ENCODE measurements at places on chromosomes 11 and 22.

- DNase-seq: no peak
Observed at GRCh38 chr11:130760515-130761125, 155.7 kb downstream of the SNX19 start.

GRCh38 chr22:46810856-46811786 is 48.7 kb downstream of the TBC1D22A start:
- no peak for DNase-seq

- DNase-seq: no peak
Observed at GRCh38 chr11:68200639-68201038, 12.5 kb downstream of the KMT5B start.

GRCh38 chr11:12789596-12790215 is 115.5 kb downstream of the TEAD1 start:
- DNase-seq: no peak

DNA sequence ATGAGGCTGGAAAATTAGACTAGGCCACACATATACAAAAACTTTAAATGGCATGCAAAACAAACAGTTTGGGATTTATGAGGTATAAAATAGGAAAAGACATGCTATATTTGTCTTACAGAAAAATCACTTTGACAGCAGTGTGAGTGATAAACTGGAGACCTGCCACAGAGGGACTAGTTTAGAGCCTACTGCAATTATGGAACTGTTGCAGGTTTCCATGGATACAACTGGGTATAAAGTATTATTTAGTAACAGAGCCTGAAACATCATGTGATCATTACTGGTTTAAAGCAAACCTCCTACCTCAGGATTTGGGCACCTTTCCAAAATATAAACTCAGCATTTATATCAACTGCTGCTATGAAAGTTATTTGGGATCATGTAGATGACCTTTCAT is 1032.5 kb downstream of the DLG2 start:
- DNase-seq: no peak

DNA sequence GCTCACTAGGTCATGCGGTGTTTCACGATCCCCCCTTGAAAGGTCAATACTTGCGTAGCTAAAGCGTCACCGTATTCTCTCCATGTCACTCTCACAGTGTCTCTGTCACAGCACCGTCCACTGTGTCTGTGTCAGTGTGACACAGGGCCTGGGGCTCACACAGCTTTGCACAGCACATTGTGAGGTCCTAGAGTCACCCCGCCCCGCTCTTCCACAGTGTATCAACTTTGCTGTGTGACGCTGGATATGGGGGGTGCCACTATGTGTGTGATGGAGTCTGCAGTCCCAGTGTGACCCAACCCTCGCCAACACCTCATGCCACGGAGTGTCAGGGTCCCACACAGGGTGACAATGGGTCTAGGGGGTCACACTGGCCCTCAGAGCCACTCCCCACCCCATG is 583 bp downstream of the P4HA3 start:
- DNase-seq: no peak

GRCh38 chr11:122398167-122398566 is 257.4 kb upstream of the UBASH3B start:
- DNase-seq: no peak

GRCh38 chr11:44277196-44278090 is 32.5 kb downstream of the ALX4 start:
- no peak for DNase-seq

DNA sequence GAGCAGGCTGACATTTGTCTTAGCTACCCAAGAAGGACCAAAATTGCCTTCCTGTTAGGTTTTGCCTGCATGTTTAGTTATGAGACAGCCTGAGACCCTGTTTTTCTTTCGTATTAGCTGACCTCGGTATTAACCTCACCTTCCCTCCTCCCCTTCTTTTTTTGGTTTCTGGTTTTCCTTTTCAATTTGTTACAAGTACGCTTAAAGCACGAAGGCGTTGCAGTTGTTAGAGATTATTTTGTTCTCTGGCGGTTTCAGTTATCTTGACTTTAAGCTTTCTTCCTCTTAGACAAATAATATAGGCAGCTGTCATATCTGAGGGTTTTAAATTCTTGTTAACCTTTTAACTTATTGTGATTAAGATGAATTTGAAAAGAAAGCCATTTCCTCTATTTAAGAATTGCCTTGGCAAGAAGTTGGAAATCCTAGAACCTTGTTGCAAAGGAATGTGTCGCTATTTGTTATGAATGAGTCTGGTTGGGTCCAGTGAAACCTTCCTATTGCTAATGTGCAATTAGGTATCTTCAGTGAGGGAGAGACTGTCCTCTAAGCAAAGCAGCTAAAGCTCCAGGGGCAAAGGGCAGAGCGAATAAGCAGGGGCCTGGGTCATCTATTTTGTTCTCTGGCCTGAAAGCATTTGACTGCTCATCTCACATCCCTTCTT is 45.7 kb downstream of the PACS1 start:
- no peak for DNase-seq

- no peak for DNase-seq
Observed at GRCh38 chr22:41725510-41726110, 26.3 kb downstream of the MEI1 start.

DNA sequence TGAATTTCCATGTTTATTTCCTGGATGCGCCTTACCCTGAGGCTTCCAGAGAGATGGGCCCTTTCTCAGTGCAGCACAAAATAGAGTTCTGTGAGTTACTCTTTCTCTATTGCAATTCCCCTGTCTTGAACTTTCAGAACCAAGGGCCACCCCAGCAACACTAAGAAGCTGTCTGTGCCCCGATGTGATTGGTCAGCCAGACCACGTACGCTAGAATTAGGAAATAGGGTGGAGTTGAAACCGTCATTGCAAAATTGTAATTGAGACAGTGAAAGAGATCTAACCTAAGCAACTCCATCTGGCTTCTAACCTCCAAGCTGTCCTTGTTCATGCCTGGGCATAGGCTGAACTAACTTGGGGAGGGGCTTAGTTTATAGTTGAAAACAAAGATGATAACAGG is 981.3 kb downstream of the OPCML start:
- no peak for DNase-seq

- DNase-seq: no peak
Observed at GRCh38 chr22:25510876-25511275, 53.6 kb upstream of the GRK3 start.

GRCh38 chr11:13535819-13536218 is 40.0 kb upstream of the PTH start:
- no peak for DNase-seq

DNA sequence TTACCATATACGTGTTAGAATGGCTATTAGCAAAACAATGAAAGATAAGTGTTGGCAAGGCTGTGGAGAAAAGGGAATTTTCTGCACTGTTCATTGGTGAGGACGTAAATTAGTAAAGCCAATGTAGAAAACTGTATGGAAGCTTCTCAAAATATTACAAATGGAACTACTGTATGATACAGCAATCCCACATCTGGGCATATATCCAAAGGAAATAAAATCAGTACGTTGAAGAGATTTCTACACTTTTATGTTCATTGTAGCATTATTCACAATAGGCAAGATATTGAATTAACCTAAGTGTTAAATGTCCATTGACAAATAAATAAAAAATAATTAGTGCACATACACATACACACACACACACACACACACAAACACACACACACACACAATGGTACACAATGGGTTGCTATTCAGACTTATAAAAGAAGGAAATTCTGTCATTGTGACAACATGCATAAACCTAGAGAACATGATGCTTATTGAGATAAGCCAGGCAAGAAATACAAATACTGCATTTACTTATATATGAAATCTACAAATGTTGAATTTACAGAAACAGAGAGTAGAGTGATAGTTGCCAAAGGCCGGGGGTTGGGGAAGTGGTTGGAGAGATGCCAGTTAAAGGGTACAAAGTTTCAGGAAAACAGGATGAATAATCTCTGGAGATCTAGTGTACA is 565.8 kb upstream of the LRRC4C start:
- DNase-seq: no peak

DNA sequence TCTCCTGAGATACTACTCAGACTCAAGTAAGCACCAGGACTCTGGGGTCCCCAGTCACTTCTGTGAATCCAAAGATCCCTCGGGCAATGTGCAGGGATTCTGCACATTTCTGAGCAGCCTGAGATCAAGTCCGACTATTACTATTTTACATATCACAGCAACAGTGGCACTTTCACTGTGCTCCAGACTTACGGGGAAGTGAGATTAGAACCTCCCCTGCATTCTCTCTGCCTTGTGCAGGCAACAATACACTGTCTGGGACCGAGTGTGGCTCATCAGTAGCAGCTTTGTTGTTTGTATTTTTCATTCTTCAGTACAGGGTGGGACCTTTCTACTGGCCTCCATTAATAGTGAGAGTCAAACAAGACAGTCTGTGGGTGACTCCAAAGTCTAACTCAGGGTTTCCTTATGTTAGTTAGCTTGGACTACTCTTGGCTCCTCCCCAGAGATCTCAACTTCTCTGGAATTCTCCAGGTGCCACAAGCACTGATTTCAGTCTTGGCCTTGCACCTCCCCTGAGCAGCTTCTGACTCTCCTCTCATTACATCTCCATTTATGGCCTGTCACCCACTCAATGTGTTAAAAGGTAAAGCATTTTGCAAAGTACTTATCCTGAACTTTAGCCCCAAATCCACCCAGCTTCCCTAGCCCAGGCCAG is 76.2 kb upstream of the TOP3B start:
- DNase-seq: no peak

GRCh38 chr11:57752954-57753353 is 1.3 kb upstream of the BTBD18 start:
- no peak for DNase-seq

- no peak for DNase-seq
Observed at GRCh38 chr11:128407962-128408361, 179.4 kb downstream of the ETS1 start.

- no peak for DNase-seq
Observed at GRCh38 chr11:9341638-9342178, 27.3 kb upstream of the TMEM41B start.

DNA sequence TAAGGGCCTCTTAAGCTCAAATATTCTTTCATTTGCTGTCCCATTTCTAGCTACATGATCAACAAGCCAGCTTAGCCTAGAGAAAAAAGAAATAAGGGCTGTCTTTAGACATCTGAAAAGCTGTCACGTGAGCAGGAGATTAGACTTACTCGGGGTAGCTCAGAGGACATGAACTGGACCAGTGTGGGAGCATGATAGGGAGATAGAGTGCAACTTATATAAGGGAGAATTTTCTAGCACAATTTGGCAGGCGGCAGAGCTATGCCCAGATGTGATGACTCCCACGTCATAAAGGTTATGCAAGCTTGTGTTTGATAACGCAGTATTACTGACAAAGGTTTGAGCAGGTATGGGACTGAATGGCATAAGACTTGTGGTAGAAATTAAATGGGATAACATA is 28.2 kb upstream of the TPBGL start:
- no peak for DNase-seq

DNA sequence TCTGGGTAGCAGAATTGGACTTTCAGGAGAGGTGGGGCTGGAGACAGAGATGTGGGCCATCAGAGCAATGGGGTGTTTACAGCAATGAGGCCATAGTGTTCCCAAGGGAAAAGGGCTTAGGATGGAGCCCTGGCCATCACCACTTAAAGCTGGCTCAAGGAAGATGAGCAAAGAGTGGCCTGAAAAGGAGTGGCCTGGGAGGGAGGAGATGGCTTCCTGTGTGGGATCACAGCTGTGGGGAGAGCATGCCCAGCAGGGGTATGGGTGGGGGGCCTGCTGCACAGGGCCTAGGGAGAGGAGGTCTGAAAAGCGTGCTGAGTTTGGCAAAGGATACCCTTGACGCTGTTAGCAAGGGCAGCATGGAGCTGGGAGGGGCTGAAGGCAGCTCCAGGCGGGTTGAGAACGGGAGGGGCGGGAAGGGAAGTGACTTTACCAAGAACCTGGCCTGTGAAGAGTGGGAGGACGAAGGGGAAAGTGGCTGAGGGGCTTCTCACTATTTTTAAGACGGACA is 13.9 kb downstream of the LRRC32 start:
- DNase-seq: no peak

GRCh38 chr22:40453671-40454070 is 83.3 kb downstream of the SGSM3 start:
- DNase-seq: no peak

- no peak for DNase-seq
Observed at GRCh38 chr11:2209370-2209801, 37.8 kb upstream of the TH start.

DNA sequence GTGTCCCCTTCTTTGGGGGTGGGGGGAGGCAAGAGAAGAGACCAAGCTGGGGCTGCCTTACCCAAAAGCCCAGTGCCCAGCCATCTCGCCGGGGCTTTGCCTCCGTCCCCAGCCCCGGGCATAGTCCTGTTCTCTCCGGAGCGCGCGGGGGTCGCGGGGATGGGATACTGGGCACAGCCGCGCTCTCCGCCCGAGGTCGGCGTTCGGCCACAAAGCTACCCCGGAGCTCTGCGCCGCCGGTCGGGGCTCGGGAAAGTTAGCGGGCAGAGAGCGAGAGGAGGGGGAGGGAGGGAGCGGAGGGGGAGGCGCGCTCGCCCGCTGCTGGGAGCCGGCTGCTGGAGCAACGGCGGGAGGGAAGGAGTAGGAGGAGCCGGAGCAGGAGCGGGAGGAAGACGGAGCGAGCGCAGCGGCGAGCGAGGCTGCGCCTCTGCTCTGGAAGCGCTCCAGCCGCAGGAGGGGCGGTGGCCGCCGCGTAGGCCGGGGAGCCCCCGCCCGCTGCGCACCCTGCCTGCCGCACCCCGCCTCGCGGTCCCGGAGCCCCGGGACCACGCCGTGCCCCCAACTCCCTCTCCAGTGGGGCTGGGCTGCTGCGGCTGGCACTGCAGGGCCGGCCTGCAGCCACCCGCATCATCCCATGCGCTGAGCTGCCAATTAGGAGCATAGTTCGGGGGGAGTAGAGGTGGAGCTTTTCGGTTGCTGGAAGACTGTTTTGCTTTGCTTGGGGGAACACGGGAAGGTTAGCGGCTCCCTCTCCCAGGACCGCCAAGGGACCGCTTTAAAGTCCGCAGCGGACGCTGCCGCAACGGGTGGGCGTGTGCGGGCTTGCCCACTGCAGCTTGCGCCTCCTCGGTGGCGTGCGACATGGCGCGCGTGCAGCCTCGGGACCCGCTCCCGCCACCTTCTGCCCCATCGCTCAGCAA is at the start of gene SCN4B:
SCN4B (minus strand) TSS at position 272 of the 920 bp plus-strand sequence; CDS start at position 122, 150 bp downstream.
- no peak for DNase-seq

DNA sequence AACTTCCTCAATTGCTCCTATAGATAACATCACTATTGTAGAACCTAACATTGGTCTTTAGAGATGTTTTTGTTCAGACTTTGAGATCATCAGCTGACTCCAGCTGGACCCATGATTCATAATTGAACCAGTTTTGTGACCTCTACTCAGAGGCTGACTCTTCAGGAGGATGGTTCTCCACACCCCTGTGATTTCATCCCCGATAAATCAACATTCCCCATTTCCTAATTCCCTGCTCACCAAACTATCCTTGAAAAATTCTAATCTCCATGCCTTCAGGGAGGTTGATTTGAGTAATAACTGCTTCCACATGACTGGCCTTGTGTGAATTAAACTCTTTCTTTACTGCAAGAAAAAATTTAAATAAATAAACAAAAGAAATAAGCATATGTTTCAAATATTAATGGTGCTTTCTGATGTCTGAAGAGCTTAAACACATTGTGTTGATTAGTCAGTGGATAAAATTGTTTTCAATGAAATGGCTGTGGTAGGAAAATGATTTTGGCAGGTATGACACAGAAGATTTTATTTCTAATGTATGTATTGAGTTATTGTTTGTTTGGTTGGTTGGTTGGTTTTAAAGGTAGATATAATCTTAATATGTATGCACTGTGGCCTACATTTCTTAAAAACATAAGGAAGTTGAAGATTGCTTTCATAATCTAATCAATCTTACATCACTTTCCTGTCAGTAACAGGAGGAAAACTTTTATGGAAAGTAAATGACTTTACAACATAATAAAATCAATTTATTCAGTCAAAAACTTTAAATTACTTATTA is 427.9 kb upstream of the CCDC179 start:
- no peak for DNase-seq
